ENCODE measurements at places on chromosomes 6 and 20. TPM values are rescaled to one million over a fixed set of nuclear protein-coding genes. Genes with fewer than 3 reads are reported as not detected.

The SNAP91 gene
- polyA plus RNA-seq: 1.1 TPM

The PLCG1 gene
- polyA plus RNA-seq: 154 TPM

The SOX18 gene
- polyA plus RNA-seq: 7.9 TPM

The PRPH2 gene
- 2.4 TPM for polyA plus RNA-seq

The KCNK15 gene
- polyA plus RNA-seq: 0.09 TPM

The ASIP gene
- not detected for polyA plus RNA-seq

The PRICKLE4 gene
- polyA plus RNA-seq: 5.0 TPM

The RIPPLY2 gene
- not detected for polyA plus RNA-seq

The KCNS1 gene
- polyA plus RNA-seq: 0.44 TPM

The OVOL2 gene
- polyA plus RNA-seq: 1.7 TPM

The CST7 gene
- polyA plus RNA-seq: 0.70 TPM

The ADTRP gene
- 0.14 TPM for polyA plus RNA-seq

The ADGRG6 gene
- polyA plus RNA-seq: 29.8 TPM

The CYP24A1 gene
- 0.15 TPM for polyA plus RNA-seq

The HLA-DRB5 gene
- polyA plus RNA-seq: 8.3 TPM

The PPP1R11 gene
- 74.2 TPM for polyA plus RNA-seq

The CALHM5 gene
- polyA plus RNA-seq: 2.4 TPM

The C20orf204 gene
- polyA plus RNA-seq: 0.37 TPM

The ZBTB46 gene
- polyA plus RNA-seq: 16.4 TPM

The SIRPD gene
- polyA plus RNA-seq: not detected

The DEFB113 gene
- not detected for polyA plus RNA-seq

The KCNQ5 gene
- 0.79 TPM for polyA plus RNA-seq

The SLC22A2 gene
- 9.0 TPM for polyA plus RNA-seq

The COL21A1 gene
- polyA plus RNA-seq: 170 TPM

The SEMG1 gene
- not detected for polyA plus RNA-seq
